ENCODE measurements at places on chromosomes 6 and 20.
A peak's percentile ranks its signal among the peaks of the same experiment; 100 is the strongest.

DNA sequence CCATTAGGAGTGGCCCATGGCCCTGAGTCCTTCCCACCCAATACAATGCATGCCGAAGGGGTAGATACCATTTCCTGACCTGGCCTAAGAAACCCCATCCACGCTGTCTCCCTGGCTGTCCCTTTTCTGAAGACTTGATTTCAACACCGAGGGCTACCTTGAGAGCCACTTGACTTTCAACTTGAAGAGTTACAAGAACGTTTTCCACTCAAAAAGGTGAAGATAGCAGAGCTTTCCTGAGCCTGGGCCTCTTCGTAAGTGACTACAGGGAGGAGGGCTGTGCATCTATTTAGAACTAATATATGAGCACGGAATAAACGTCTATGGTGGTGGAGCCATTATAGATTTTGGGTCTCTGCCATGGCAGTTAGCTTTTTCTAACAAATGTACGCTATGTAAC lies 14.4 kb upstream of the PPP1R14C start:
- no peak for DNase-seq

- peak; percentile 26 for DNase-seq
Observed at GRCh38 chr6:107819964-107820337, 4.2 kb downstream of the SCML4 start.

- DNase-seq: no peak
Observed at GRCh38 chr6:41298785-41299502, 12.5 kb upstream of the TREM1 start.

DNA sequence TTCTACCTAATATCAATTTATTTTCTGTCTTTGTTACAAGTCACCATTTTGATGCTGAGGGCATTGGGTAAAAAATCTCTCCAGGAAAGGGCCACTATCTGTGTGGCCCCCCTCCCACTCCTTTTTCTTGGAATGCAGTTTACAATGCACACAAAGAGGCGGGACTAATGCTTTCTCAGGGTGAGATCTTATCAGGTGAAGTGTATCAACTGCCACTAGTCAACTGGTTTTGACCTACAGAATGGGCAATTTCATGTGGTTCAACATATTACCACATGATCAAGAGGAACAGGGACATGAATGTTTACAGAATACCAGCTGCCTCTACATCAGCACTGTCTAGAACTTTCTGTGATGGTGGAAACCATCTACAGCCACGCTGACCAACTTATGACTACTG lies 3.7 kb downstream of the RRBP1 start:
- no peak for DNase-seq

DNA sequence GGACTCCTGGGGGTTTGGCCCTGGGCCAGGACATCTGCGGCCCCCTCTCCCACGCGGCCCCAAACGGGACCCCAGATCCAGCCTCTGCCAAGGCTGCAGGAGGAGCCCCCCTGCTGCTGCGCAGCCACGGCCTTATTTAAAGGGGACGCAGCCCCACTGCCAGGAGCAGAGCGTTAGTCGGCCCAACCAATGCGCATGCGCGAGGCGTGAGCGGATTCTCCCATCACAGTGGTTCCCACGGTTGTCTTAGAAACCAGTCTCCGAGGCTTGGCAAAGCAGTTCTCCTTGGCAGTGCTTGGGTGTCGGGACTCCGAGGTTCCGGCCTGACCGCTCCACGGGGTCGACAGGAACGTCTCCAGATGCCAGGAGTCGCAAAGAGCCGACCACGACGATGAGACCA lies 288.3 kb upstream of the ZNF337 start:
- no peak for DNase-seq
